Osteocyte (in vitro differentiated cells): ENCODE measurements at places on chromosomes 7 and 10. TPM values are rescaled to one million over a fixed set of nuclear protein-coding genes. Genes with fewer than 3 reads are reported as not detected.
A peak's percentile ranks its signal among the peaks of the same experiment; 100 is the strongest.

- H3K27ac ChIP-seq: no peak overlapping the region
- H3K36me3 ChIP-seq: peaks cover 5% of the 10 kb centered on the region
- H3K4me1 ChIP-seq: peaks cover 3% of the 10 kb centered on the region
- H3K4me3 ChIP-seq: no peak overlapping the region
- no peaks in the 10 kb centered on the region for H3K27me3 ChIP-seq
Measured at GRCh38 chr10:71359364-71360046, 37.2 kb upstream of the CDH23 start.

Gene HSPA14
- 9.5 and 9.9 TPM in 2 replicates for total RNA-seq

Gene NOS3
- total RNA-seq: 0.73 TPM in 1 of 2 replicates, not detected in the other

GRCh38 chr7:136247211-136247610, 270.1 kb upstream of the MTPN start:
- DNase-seq: no peak
- H3K36me3 ChIP-seq: no peaks in the 10 kb centered on the region
- no peak overlapping the region for H3K4me3 ChIP-seq
- no peak overlapping the region for H3K27ac ChIP-seq
- H3K4me1 ChIP-seq: no peaks in the 10 kb centered on the region
- H3K27me3 ChIP-seq: peaks cover 23% of the 10 kb centered on the region

- peak overlapping the region; percentile 27 for H3K27ac ChIP-seq
- H3K36me3 ChIP-seq: no peaks in the 10 kb centered on the region
- peaks cover 22% of the 10 kb centered on the region for H3K4me1 ChIP-seq
- H3K4me3 ChIP-seq: peak overlapping the region; percentile 89
- peaks cover 44% of the 10 kb centered on the region for H3K27me3 ChIP-seq
Measured at GRCh38 chr7:29564496-29565223, 1.0 kb downstream of the PRR15 start.

DNA sequence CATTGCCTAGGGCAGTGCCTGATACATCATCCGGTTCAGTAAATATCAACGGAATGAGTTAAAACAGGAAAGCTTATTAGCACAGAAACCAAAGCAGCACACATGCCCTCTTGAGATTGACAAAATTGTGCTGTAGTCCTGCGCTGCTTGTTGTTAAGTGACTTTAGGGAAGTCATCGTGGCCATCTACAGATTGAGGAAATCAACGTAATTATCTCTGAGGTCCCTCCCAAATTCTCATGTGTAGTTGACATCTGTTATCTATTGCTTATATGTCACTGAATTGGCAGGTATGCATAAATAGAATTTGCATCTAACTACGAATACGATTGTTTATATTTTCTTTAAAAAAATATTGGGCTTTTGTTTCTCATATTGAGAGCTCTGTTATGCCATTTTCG, 3.5 kb upstream of the GNB2 start:
- H3K27ac ChIP-seq: no peak overlapping the region
- DNase-seq: no peak
- H3K36me3 ChIP-seq: no peaks in the 10 kb centered on the region
- H3K4me3 ChIP-seq: no peak overlapping the region

Gene CTAGE8
- 0.97 TPM in 1 of 2 replicates, not detected in the other for total RNA-seq

- H3K4me1 ChIP-seq: peaks cover 6% of the 10 kb centered on the region
- DNase-seq: no peak
- peaks cover 16% of the 10 kb centered on the region for H3K27me3 ChIP-seq
Measured at GRCh38 chr10:5496261-5497250, 2.8 kb downstream of the CALML5 start.
